ENCODE measurements at places on chromosomes 16 and 17.
A peak's percentile ranks its signal among the peaks of the same experiment; 100 is the strongest.

DNA sequence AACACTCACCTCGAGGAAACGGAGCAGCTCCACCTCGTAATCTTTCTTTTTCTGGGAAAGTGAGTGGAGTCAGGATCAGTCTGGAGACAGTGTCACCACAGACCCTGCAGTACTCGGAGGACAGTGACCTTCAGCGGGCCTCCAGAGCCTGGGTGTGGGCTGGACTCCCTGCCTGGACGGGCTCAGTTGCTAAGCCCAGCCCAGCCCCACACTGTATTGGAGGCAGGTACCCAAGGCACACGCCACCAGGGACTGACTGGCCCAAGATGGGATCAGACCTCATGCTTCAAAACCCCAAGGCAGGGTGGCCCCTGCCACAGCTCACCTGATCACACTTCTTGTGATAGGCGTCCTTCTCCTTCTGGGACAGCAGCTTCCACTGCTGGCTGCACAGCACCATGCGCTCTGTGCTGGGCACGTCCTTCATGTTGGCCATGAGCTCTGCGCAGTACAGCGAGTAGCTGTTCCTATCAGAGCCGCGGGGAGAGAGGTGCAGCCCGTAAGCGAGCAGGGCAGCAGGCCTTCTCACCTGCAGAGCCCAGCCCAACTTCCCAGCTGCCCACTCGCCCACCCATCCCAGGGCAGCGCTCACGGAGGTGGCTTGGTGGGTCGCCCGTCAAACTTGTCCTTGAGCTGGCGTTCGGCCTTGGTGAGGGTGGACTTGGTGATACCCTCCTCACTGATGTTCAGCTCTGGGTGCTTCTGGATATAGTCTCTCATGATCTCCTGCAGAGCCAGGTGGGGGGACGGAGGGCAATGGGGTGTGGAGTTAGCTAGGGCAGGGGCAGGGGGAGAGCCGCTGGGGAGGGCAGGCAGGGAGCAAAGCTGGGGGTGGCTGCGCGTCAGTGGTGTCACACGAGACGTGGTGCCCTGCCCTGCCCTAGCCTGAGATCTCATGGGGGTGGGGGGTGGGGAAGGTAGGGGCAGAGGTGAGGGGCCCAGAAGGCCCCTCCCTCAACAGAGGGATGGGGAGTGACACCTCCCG is 7.9 kb downstream of the UBTF start:
- DNase-seq, result no peak

- DNase-seq, result no peak
Observed at GRCh38 chr17:67615011-67615561, 102.7 kb upstream of the NOL11 start.

DNA sequence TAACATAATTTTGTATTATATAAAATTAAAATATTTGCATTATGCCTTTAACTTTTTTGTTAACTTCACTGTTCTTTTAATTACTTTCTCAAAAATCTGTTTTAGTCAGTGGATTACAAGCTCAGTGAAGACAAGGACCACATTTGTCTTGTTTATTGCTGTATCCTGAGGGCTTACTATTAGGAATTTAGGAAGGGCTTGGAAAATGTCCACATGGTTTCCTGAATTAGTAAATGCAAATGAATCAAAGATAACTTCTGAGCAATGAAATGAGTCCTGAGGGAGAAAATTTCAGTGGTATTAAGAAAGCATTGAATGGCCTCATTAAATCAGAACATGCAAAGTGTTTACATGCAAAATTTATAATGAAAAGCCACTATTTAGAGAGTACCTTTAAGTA is 1293.2 kb upstream of the GOT2 start:
- no peak for DNase-seq

GRCh38 chr17:79988185-79988971 is 47.3 kb downstream of the TBC1D16 start:
- peak; percentile 78 for DNase-seq

DNA sequence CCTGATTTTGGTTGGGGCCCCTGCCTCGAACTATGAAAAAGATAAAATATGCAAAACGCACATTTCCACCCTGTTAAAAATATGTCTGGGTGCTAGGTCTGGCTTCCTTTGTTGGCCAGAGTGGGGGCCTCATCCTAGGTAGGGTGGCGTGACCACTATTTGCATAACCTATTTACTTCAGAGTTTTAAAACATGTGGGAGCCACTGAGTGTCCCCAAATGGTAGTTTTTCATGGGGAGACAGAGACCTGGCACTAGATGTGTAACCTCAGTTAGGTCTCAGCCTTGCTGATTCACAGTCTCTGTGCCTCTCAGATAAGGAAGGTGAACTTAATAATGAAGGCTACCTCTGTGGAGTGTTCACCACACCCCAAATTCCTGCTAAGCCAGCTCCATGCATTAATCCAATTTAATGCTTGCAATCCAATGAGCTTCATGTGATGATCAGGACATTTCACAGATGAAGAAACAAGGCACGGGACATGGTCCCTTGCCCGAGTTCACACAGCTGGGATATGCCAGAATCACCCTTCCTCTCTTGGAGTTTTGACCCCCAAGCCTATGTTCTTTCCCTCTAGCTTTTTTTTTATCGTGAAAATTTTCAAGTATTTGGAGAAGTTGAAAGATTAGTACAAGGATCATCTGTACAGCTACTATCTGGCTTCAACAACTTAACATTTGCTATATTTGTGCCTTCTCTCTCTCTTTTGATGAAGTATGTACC is 103.4 kb downstream of the IRF8 start:
- no peak for DNase-seq

- no peak for DNase-seq
Observed at GRCh38 chr16:6682142-6682811, 650.4 kb upstream of the RBFOX1 start.

GRCh38 chr17:77869665-77870132 is 88.8 kb upstream of the TNRC6C start:
- DNase-seq, result no peak

GRCh38 chr16:56470666-56471065 is 19.3 kb downstream of the OGFOD1 start:
- DNase-seq, result no peak

DNA sequence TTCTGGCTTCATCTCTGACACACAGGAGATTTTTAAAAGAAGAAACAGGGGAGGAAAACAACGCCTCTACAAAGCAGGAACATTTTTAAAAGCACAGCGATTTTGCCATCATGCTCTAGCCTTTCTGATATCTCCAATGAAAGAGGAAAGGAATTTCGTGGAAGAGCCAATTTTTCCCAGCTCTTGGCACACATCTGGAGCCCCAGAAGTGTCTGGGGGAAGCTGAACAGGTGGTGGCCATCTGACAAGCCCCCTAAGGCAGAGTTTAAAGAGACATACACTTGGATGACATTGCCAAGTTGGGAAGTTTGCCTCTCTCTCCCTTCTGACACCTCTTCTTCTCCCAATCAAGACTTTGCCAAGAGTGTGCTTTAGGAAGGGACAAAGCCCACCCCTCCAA is 82.1 kb downstream of the CCT6B start:
- no peak for DNase-seq

GRCh38 chr17:15213381-15214087 is 51.6 kb downstream of the PMP22 start:
- DNase-seq, result peak; percentile 51

DNA sequence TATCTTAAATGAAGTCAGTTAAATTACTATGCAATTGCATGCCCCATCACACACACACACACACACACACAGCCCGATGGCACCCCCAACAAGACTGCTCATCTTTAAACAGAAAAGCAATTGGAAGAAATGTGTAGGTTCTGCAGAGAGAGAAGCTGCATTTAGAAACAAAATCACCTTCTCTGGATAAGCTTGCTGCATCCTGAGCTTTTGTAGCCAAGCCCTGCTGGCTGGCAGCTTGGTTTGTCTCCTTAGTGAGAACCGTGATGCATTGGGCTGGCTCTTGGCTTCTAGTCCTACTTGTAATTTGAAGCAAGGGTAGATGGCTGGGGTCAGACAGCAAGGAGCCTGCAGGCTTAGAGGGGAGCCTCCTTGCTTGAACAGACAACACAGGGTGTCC is 153.8 kb downstream of the SOX9 start:
- DNase-seq, result no peak

DNA sequence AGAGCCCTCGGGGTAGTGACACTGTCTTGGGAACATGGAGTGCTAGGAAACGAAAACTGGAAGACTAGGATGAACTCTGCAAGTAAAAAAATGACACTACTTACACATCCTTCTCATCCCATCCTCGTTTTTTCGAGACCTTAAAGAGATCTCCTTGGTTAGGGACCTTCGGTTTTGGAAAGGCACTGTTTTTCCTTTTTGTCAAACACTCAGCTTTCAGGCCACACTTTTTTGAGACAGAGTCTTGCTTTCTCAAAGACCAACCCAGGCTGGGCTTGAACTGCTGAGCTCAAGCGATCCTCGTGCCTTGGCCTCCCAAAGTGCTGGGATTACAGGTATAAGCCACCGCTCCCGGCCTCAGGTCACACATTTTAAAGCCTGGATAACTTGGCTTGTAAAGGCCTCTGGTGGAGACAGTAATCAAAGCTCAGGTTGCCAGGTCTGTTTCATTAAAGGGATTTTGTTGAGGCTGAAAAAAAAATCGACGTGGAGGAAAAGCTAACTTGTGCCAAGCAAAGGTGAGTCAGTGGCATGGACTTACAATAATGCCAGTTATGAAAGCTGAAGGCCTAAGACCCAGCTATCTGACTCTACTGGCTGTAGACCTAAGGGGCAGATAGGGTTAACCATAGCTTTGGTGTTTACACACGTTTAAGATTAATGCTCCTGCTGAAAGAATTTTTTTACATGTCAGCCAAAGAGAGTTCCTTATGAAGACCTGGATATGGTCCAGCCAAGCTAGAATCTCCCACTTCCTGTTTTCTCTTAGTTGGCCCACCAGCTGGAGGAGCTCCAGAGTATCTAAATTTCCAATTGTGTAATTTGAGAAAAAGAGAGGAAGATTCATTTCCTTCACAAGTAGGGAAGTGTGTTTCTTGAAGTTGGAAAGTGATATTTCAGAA is 823 bp downstream of the NBR1 start:
- DNase-seq, result peak; percentile 95

GRCh38 chr16:27195076-27195741 is 8.1 kb upstream of the KDM8 start:
- no peak for DNase-seq

GRCh38 chr16:21033704-21034103 is 116.9 kb downstream of the DNAH3 start:
- no peak for DNase-seq

DNA sequence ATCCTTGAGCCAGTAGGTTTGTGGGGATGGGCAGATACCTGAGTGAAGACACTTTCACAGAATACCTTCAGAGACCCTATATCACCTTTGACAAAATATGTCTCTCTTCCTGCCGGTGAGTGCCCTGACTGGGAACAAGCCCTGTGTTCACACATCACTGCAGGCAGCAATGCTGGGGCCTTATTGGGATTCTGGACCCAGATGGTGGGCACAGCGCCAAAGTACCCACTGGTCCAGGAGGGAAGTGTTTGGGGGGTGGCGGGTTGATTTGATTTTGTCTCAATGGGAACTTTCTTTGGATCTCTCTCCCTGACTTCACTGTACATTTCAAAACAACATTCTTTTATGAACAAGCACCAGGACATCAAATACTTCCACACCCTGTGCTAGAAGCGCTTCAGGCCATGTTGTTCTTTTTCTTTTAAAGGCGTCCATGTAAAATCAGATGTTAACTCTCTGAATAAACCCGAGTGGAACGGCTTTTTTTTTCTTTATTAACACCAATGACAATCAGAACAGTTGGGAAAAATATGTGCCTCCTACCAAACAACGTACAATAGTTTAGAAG is 62.4 kb upstream of the AKTIP start:
- no peak for DNase-seq

DNA sequence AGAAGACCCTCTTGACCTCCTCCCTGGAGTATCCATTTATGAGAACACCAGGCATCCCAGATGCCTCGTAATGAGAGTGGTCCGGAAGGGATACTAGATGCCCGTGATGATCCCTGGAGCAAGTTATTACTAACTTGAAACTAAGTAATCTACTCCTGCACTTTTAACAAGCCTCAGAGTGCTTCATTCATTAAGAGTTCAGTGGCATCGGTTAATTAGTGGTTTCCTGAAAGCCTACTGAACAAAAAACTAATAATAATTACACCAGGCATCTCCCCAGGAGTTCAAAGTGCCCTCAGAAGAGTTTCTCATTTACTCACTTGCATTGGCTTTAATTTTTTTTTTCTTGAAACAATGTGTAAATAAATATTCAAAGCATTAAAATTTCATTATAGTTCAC is 22.2 kb downstream of the ZNF75A start:
- no peak for DNase-seq

- DNase-seq, result peak; percentile 82
Observed at GRCh38 chr17:32755045-32755805, 121.7 kb downstream of the MYO1D start.

DNA sequence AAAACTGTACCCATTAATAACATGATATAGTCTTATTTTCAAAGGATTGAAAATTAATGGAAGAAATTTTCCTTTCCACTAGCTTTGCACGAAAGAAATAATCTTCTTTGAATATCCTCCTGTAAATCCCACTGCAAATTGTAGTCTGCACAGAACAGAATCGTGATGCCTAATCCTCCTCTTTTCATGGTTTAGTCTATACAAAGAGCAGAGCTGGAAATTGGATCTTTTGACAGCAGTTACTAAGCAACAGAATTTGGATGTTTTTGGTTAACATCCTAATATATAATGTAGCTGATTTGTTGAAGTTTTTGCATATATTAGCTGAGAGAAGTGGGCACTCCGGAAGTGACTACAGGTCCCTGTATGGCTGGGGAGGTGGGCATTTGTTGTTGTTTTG is 98.6 kb downstream of the WNT3 start:
- no peak for DNase-seq

- DNase-seq, result peak; percentile 83
Observed at GRCh38 chr17:50203604-50204345, 2.3 kb upstream of the COL1A1 start.

- peak; percentile 60 for DNase-seq
Observed at GRCh38 chr16:12061336-12062055, 85.0 kb downstream of the SNX29 start.

DNA sequence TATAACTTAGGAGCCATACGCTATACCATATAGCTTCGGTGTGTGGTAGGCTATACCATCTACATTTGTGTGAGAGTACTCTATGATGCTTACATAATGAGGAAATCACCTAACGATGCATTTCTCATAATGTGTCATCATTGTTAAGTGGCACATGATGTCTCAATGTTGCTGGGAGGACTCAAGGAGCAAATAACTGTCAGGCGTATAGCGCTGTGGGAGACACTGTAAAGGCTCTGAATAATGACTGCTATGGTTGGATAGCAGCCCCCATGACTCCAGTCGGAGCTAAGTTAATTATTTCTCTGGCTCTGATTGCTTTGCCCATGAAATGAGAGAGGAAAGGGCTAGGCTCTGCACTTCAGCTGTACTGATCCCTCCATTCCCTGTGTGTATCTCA is 197.2 kb downstream of the RGS9 start:
- no peak for DNase-seq
